ENCODE measurements at places on chromosomes 12 and 14.
A peak's percentile ranks its signal among the peaks of the same experiment; 100 is the strongest.

DNA sequence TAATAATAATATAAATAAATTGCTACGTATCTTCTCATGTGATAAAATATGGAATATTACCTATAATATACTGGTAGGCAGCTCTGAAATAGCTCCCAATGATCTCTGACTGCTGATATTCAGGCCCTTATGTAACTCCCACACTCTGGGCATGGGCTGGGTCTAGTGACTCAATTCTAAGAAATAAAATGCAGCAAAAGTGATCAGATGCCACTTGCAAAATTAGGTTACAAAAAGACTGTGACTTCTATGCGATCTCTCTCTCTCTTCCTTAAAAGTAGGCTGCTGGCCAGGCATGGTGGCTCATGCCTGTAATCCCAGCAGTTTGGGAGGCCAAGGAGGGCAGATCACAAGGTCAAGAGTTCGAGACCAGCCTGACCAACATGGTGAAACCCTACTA is 10.3 kb upstream of the CACNB3 start:
- no peak for DNase-seq

DNA sequence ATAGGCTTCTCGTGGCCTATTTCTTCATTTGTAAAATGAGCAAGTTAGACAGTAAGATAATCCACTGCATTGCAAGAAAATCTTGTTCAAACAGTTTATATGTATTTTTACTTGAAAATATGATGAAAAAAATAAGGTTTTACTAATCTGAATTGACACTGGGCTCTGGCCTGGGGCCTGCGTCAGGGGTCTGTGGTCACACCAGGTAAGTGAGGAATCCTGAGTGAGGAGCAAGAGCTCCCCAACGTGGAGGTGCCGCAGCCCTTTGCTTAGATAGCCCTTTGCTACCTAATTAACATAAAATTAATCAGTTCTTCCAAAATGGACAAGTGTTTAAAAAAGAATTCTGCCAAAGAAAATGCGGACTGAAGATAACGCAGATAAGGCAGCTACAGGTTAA is 39.1 kb upstream of the STAB2 start:
- DNase-seq, result no peak

- DNase-seq, result peak; percentile 91
Observed at GRCh38 chr12:117836999-117837736, 131.6 kb downstream of the KSR2 start.

DNA sequence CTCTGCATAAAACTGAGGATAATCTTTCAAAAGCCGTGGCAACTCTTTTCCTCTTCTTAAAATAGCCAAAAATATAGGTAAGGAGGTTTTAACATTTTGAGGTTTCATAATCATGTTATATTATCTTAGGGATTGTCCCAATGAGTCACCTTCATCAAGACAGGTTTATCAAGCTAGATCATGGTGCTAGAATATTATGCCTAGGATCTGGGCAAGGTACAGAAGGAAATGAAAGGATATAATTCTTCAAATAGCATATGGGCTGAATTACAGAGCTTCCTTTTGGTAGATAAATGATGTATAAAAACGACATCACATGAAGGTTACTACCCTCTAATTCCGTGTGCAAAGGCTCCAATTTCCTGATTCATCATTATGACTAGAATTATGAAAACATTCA is 28.6 kb upstream of the TBC1D15 start:
- no peak for DNase-seq

- no peak for DNase-seq
Observed at GRCh38 chr12:9344541-9344940, 136.3 kb upstream of the PZP start.

DNA sequence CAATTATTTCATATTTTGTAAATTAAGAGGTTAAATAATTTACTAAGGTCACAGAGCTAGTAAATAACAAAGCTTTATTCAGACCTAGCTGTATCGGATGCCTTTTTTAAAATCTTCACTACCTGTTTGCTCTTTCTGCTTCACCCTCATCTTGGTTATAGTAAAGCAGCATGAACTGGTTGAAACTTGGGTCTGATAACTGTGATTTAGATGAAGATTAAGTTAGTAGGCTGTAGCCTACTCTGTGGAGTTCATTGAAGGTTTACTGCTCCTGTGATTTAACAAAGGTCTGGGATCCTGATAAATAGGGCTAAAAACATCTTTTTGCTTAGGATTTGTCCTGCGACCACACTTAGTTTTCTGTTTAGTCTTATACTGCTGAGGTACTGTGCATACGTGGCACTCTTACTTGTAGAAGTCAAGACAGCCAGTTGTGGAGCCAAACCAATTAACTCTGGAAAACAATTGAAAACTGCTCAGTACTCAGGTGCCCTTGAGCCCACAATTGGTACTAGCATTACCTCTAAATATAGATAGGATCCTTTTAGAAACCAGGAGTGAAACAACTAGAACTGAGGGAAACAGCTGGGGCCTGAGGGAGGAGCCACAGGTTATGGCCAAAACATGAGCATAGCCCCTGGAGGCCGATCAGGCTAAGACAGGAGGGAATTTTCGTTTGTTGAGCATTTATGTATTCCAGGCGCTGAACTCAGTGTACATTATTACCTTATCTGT is 2.3 kb downstream of the SPATS2 start:
- no peak for DNase-seq

- peak; percentile 35 for DNase-seq
Observed at GRCh38 chr14:102517392-102518062, 8.0 kb upstream of the ANKRD9 start.

GRCh38 chr14:33836203-33836899 is 114.5 kb downstream of the EGLN3 start:
- no peak for DNase-seq

- DNase-seq, result no peak
Observed at GRCh38 chr12:132481771-132482745, 7.9 kb upstream of the FBRSL1 start.

- no peak for DNase-seq
Observed at GRCh38 chr12:52673217-52673616, 7.0 kb downstream of the KRT1 start.

DNA sequence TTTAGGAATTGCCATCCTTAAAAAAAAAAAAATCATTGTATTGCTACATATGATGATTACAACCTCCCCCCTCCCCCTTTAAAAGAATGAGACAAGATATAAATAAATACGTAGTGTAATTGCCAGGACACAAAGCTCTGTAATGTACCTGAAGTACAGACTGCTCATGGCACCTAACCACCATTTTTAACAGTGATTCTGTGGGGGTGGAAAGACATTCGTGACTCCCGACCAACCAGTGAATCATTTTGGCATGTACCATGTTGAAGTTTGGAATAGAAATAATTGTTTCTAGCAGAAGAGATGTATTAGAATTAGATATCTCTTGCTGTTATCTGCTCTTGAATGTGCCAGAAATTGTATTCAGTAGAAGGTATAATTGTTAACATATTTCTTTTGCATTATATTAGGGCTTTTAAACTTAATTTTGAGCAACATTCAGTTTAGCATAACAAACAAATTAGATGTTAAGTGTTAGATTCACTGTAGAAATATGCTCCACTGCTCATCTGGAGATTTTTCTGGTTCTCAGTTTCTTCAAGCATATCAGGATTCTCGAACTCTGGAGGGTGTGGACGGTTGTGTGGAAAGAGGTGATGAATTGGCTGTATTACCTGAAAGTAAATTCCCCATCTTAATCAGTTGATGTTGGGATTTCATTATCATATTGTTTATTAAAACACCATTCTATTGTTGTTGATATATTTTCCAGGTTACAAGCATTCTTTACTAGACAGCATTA is 31.1 kb downstream of the FRS2 start:
- no peak for DNase-seq

DNA sequence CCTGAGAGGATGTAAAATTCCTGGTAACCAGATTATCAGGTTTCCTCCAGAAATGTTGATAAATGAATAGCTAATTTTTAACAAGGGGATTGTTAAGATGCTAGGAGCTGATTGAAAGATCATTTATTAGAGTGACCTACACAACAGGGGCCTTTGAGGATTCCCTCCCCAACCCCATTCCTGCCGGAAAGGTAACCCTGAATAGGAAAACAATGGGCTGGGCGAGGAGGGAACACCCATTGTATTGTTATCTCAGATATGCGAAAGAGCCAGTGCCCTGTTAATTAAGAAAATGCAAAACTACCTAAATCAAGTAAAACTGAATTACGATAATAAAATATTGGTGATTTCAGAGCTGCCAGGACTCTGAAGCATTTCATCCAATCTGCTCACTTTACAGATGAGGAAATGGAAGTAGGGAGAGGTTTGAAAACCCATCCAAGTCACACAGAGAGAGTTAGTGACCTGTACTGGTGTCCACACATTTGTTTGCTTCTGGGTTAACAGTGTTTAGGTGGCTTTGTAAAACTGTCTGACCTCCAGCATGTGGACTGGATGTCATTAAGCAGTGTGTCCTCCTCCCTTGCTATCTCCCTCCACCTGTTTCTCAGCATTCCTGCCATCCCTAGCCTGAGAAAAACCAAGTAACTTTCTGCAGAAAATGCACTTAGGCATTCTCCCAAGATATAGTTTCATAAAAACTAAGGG is 214.8 kb downstream of the TTC6 start:
- no peak for DNase-seq

GRCh38 chr14:102802834-102803523 is 25.7 kb downstream of the TRAF3 start:
- no peak for DNase-seq

- no peak for DNase-seq
Observed at GRCh38 chr12:120206228-120206627, 5.3 kb upstream of the RPLP0 start.

DNA sequence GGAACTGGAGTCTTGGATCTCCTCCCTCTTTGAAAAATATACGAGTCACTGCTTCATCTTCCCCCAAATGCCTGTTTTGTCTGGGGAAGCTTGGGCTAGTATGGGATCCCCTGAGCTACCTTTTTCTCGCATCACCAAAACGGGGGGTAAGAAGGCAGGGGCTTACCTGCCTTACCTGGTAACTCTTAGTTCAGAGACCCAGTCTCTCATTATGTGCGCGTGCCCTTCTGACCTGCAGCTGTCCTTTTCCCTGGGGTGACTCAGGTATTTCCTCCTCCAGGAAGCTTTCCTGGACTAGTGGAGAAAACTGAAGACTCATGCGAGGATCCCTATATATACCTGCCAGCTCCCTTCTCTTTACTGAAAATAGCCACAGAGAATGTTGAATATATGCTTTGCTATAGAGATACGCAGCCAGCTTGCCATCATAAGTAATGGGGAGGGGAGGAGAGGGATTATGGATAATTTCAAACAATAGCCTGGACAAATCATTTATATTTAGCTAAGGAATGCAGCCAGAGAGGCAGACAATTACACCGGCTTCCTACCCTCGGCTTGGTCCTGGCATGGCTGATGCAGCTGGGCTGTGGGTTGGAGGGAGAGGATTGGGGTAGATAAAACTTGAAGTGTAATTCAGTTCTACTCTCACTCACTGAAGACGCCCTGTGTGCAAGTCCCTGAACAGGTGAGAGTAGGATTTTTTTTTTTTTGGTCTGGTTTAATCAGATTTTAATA is 1.1 kb downstream of the TSPAN9 start:
- DNase-seq, result no peak

DNA sequence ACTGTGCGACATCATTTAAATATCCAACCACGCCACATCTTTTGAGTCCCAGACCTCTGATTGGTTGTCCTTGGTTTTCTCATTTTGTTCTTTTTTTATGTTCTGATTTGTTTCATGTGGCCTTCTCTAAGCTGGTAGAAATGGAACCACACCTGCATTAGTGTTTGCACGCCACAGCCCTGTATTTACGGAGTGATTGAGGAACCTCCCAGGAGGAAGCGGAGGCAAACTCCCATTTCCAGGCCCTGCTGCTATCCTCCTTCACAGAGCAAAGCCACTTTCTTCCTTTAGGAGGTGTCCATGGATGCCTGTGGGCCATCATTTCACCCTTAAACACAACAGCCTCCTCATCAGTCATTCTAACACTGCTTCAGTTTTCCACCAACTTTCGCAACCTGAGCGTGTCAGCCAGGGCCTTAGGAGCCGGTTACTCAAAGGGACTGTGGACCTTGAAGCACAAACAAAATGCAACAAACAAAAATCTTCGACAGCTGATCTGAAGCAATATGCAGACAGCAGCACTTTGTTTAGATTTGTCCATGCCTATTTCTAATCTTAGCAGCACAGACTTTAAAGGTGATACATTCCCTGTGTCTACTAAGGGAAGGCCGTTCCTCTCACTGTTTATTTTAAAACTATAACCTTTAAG is 1258.1 kb upstream of the TMEM132C start:
- no peak for DNase-seq

All from neural crest cell (in vitro differentiated cells).